Kidney glomerular epithelial cell (primary cell): ENCODE measurements at places on chromosomes 13 and 19.

- no peak for DNase-seq
Measured at GRCh38 chr19:16373532-16373931, 48.9 kb downstream of the KLF2 start.

GRCh38 chr13:97107815-97108529 lies 113.7 kb upstream of the OXGR1 start:
- no peak for DNase-seq

DNA sequence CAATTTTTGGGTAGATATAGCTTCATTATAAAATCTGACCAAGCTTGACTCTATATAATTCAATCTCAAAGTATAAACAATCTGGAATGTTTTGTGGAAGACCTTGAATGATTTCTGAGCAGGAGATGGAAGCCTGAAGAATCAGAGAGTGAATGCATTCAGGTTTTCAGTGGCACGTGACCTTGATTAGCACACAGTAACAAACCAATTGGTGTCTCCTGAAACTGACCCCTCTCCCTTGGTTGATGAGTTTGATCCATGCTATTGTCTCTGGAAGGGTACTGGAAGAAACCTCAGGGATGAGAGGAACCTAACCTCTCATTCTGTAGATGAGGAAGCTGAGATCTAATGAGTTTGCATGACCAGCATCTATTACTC lies 39.6 kb downstream of the PCDH8 start:
- DNase-seq: no peak

DNA sequence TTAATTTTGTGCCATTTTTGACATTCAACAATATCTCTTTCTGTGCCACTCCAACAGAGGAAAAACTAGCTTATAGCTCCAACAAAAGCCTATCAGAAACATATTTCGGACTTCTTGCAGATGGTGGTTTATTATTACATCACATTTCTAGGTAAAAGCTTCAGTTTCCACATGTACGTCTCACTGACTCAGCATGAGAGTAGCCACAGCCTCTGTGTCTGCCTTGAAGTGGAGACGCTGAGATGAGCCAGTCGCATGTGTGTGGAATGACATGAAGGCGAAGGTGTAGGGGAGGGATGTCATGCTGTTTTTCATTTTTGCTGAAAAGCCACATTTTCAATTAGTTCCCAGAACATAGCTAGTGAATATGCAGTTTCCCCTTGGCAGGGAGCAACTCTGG lies 598.6 kb downstream of the EFNB2 start:
- DNase-seq: no peak

DNA sequence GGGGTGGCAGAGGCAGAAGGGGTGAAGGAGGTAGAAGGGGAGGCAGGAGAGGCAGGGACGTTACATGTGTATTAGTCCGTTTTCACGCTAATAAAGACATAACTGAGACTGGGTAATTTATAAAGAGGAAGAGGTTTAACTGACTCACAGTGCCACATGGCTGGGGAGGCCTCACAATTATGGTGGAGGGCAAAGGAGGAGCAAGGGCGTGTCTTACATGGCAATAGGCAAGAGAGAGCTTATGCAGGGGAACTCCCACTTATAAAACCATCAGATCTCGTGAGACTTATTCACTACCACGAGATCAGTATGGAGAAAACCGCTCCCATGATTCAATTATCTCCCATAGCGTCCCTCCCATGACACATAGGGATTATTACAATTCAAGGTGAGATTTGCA lies 19.0 kb upstream of the ACOD1 start:
- no peak for DNase-seq

- no peak for DNase-seq
Measured at GRCh38 chr19:17680230-17680722, 7.9 kb downstream of the UNC13A start.

- DNase-seq: no peak
Measured at GRCh38 chr13:60453490-60453889, 56.5 kb downstream of the TDRD3 start.
